CD4-positive, alpha-beta T cell treated with Interleukin-2 at 100 ng/mL for 4 hours (primary cell): ENCODE measurements at places on chromosomes 1 and 21.

- no peak for DNase-seq
Measured at GRCh38 chr1:65844821-65845534, 52.3 kb downstream of the PDE4B start.

GRCh38 chr21:42010507-42011495 lies 641 bp upstream of the ZBTB21 start:
- DNase-seq, result peak; percentile 5

DNA sequence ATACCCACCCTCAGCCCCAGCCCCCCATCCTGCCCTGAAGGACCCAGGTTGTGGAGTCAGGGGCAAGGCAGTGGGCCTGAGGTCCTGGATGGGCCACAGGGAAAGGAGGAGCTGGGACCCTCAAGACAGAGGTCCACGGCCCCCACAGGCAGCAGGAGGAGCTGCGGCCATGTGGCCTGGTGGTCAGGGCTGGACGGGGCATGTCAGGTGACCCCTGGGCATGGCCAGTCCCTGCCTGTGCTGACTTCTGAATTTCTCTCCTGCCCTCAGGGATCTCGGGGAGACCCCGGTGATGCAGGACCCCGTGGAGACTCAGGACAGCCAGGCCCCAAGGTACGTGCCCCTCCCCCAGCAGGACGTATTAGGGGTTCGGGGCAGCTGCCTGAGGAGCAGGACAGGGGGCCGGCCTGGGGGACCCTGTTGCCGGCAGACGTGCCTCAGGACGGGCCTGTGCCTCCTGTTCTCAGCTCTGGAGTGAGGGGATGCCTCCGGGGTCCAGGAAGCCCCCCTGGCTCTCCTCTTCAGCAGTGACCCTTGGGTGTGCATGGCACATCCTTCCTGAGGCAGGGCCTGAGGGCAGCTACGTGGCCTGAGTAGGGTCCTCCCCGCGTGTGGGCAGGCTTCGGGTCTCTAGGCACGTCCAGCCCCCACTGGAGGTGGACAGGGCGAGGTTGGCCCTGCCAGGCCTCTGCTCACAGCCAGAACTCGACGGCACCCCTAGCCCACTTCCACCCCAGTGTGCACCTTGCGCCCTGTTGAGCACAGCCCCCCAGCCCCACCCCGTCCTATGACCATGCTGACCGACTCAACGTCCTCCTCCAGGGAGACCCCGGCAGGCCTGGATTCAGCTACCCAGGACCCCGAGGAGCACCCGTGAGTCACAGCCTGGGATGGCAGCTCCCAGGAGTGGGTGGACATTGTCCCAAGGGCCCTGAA lies 23.6 kb downstream of the COL6A2 start:
- DNase-seq, result no peak

DNA sequence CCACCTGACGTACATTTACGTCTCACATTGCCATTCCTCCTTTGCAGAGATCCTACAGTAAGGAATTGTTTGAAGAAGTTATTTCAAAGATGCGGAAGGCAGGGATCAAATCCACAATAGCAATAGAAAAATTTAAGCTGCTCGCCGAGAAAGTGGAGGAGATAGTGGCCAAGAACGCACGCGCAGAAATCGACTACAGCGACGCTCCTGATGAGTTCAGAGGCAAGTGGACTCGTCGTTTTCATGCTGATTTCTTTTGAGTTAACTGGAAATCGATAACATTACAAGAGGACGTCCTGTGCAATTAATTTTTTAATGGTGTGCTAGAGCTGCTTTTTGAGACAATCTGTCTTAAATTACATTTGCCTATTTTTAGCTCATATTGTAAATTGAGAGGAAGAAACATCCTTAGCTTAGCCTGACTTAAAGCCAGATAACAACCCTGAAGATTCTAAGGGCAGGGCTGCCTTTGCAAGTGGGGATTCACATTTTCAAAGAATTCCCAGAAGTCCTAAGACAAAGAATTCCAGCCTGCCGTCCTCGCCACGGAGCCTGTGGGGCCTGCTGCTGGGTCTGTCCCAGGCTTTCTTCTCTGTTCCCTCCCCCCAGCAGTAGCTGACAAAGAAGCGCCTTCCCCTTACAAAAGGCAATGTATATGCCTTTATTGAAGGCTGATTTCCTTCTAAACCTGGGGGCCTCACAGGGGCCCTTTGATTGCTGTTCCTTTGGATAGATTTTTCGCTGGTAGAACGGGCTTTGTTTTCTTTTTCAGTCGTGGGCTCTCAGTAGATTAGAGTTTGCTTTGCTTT lies 31.6 kb upstream of the KIF1B start:
- DNase-seq, result no peak

DNA sequence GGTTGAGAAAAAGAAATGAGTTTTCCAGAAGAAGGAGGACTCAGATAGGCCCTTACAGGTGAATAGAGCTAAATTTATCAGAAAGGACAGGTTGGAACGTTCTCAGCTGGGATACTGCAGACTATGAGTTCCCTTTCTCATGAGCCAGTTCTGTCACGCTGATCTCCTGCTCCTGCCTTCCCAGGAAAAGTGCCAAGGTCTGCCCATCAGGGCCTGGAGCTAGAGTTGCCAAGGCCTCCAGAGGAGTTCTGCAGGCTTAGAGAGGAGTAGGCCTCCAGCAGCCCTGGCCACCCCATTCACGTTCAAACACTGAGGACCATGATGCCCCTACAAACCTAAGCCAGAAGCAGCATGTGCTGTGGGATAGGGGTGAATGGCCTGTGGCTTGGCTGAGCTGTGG lies 126.8 kb upstream of the TNR start:
- DNase-seq, result no peak
